ENCODE measurements at places on chromosomes 3 and 15.

DNA sequence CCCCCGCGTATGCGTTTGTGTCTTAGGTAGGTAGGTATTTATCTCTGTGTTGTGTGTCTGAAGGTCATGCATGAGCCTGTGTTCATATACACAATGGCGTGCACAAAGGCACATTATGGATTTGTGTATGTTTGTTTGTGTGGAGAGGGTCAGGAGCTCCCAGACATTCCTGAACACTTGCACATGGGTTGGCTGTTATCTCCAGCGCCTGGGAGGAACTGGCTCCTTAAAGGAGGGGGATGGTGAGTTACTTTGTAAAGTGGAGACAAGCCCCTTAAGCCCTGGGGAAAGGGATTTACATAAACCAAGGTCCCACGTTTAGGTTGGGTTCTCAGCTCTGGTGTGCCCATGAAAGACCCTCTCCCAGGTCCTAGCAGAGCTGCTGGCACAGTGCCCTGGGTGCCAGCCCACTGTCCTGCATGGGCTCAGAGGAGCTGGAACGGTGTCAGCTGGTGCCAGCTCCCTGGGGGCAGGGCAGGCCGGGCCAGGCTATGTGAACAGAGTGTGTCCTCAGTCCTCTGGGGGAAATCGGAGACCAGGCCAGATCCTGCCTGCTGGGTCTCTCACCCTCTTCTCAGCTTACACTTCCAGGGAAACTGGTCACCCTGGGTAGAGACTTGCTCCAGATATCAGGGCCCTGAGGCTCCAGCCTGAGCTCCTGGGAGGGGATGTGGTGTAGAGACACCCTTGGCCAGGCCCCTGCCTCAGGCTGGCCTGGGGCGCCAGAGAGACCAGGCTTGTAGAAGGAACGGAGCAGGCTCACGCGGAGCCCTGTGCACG, 25.1 kb downstream of the SNX33 start:
- H3K4me3 ChIP-seq, result no peak overlapping the region
- no peak for DNase-seq
- H3K4me1 ChIP-seq, result no peaks in the 10 kb centered on the region
- H3K36me3 ChIP-seq, result peaks cover 3% of the 10 kb centered on the region

- H3K4me1 ChIP-seq, result peaks cover 18% of the 10 kb centered on the region
- no peak for DNase-seq
- no peak overlapping the region for H3K4me3 ChIP-seq
These were observed 115.3 kb downstream of the XXYLT1 start for GRCh38 chr3:195155570-195156241.

DNA sequence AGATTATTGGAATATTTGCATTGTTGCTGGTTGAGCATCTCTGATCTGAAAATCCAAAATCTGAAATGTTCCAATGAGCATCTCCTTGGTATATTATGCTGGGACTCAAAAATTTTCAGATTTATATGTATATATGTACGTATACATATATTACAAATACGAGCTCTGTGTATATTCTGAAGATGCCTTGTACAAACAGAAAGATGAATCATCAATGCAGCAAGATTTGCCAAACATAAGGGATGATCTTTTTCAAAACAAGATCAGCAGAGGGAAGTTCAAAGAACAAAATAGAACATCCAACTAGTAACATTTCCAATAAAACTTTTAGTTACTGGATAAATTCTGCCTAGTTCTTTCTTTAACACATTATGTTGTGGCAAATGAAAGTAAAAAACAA, 42.5 kb downstream of the HERC1 start:
- no peak overlapping the region for H3K4me3 ChIP-seq
- no peak for DNase-seq
- peaks cover 29% of the 10 kb centered on the region for H3K4me1 ChIP-seq
- no peak overlapping the region for H3K27ac ChIP-seq
- H3K27me3 ChIP-seq, result no peaks in the 10 kb centered on the region

GRCh38 chr3:45145681-45146614, at the start of gene CDCP1:
Gene CDCP1, minus strand, starts transcription at chr3:45146378. Its CDS starts 91 bp downstream, at chr3:45146287.
- H3K36me3 ChIP-seq, result peaks cover 2% of the 10 kb centered on the region
- H3K4me3 ChIP-seq, result peak within 1 kb of the TSS; percentile 79
- H3K27me3 ChIP-seq, result peaks cover 93% of the 10 kb centered on the region
- H3K4me1 ChIP-seq, result peaks cover 12% of the 10 kb centered on the region

GRCh38 chr15:89131731-89132130, 43.5 kb downstream of the ABHD2 start:
- H3K4me3 ChIP-seq, result no peak overlapping the region
- no peak overlapping the region for H3K27ac ChIP-seq
- peaks cover 47% of the 10 kb centered on the region for H3K4me1 ChIP-seq
- no peaks in the 10 kb centered on the region for H3K27me3 ChIP-seq

DNA sequence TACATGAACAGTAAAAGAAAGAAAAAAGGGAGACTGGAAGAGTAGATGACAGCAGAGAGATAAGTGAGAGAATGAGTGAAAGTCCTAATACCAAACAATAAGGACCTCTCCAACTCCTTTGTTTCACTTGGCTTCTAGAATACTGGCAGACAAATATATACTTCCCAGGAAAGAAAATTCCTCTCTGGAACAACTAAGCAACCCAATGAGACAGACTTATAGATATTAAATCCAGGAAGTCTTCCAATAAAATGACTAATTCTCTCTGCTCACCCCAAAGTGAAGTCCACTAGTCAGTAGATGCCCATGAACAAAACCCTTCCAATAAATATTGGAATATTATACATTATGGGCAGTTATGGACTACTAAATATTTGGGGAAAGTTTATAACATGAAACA, 114.2 kb downstream of the NEDD4 start:
- H3K4me1 ChIP-seq, result no peaks in the 10 kb centered on the region
- no peak for DNase-seq
- no peaks in the 10 kb centered on the region for H3K27me3 ChIP-seq
- H3K36me3 ChIP-seq, result peaks cover 1% of the 10 kb centered on the region
- no peak overlapping the region for H3K27ac ChIP-seq

- H3K4me3 ChIP-seq, result no peak overlapping the region
- H3K27ac ChIP-seq, result no peak overlapping the region
- no peaks in the 10 kb centered on the region for H3K4me1 ChIP-seq
- no peak for DNase-seq
- no peaks in the 10 kb centered on the region for H3K36me3 ChIP-seq
- no peaks in the 10 kb centered on the region for H3K27me3 ChIP-seq
These were observed 345.5 kb upstream of the ROBO1 start for GRCh38 chr3:80113331-80113730.

DNA sequence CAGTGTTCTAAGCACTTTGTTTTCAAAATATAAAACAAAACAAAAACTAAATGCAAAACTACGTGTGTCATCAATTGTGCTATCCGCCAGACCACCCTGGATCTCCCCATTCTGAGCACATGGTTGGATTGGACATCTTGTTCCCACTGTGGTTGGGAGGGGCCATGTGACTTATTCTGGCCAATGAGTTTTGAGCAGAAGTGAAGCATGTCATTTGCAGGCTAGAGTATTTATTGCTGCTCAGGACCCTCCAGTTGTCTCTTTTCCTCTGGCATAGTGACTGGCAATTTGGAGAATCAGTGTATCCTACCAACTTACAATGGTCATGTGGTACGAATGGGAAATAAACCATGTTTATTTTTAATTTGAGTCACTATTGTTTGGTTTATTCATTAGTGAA, 70.2 kb upstream of the ST8SIA2 start:
- H3K4me1 ChIP-seq, result no peaks in the 10 kb centered on the region
- no peak overlapping the region for H3K4me3 ChIP-seq

- peak overlapping the region; percentile 53 for H3K4me3 ChIP-seq
- H3K36me3 ChIP-seq, result peaks cover 7% of the 10 kb centered on the region
- H3K27me3 ChIP-seq, result no peaks in the 10 kb centered on the region
- DNase-seq, result no peak
These were observed 14.0 kb downstream of the AAGAB start for GRCh38 chr15:67240235-67241131.

- peaks cover 23% of the 10 kb centered on the region for H3K36me3 ChIP-seq
- no peaks in the 10 kb centered on the region for H3K27me3 ChIP-seq
- peak overlapping the region; percentile 97 for H3K27ac ChIP-seq
- H3K4me3 ChIP-seq, result peak overlapping the region; percentile 77
- no peak for DNase-seq
These were observed 5.7 kb downstream of the LYSMD2 start for GRCh38 chr15:51731549-51732267.

DNA sequence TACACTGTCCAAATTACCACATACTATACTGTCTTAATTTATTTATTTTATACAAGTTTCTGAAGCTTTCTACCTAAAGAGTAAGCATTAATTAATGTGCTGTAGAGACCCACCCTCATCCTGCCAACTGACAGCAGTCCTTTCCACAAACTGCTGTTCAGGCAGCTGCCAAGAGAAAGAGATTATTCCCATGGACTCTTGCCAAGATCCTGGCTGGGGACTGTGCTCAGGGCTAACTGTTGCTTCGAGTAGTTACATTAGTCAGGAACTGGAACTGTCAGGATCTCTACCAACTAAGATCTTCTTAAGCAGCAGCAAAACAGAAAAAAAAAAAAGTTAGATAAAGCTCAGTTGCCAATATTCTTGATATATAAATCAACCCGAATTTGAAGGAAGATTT, 398.8 kb downstream of the MECOM start:
- H3K4me1 ChIP-seq, result no peaks in the 10 kb centered on the region
- no peak for DNase-seq
- H3K36me3 ChIP-seq, result peaks cover 3% of the 10 kb centered on the region
- no peaks in the 10 kb centered on the region for H3K27me3 ChIP-seq

GRCh38 chr3:190722181-190722905, 140.2 kb downstream of the GMNC start:
- DNase-seq, result no peak
- no peaks in the 10 kb centered on the region for H3K36me3 ChIP-seq
- H3K4me3 ChIP-seq, result no peak overlapping the region
- H3K27me3 ChIP-seq, result no peaks in the 10 kb centered on the region

DNA sequence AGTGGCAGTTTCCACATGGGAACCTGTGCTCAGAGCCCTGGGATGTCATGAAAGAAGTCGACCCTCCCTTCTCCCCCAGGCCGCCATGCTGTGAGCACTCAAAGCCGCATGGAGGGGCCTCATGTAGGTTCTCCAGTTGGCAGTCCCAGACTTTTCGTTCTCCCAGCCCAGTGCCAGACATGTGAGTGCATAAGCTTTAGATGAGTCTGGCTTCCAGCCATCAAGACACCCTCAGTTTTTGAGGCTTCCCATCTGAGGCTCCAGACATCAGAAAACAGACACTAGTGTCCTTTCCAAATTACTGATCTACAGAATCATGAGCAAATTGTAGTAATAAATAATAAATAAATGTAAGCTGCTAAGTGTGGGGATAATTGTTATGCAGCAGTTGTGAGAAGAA, 136.5 kb upstream of the AGBL1 start:
- no peak for DNase-seq
- H3K27me3 ChIP-seq, result peaks cover 17% of the 10 kb centered on the region
- no peak overlapping the region for H3K27ac ChIP-seq
- no peak overlapping the region for H3K4me3 ChIP-seq
- no peaks in the 10 kb centered on the region for H3K4me1 ChIP-seq

GRCh38 chr3:115980709-115981108, 357.4 kb downstream of the GAP43 start:
- no peaks in the 10 kb centered on the region for H3K4me1 ChIP-seq
- H3K27ac ChIP-seq, result no peak overlapping the region
- H3K36me3 ChIP-seq, result no peaks in the 10 kb centered on the region
- H3K27me3 ChIP-seq, result no peaks in the 10 kb centered on the region

GRCh38 chr15:76158226-76158625, 98.4 kb downstream of the TMEM266 start:
- peaks cover 17% of the 10 kb centered on the region for H3K27me3 ChIP-seq
- H3K36me3 ChIP-seq, result no peaks in the 10 kb centered on the region
- H3K27ac ChIP-seq, result no peak overlapping the region
- H3K4me3 ChIP-seq, result no peak overlapping the region

- H3K27me3 ChIP-seq, result no peaks in the 10 kb centered on the region
- H3K4me1 ChIP-seq, result no peaks in the 10 kb centered on the region
- no peak overlapping the region for H3K27ac ChIP-seq
- H3K36me3 ChIP-seq, result peaks cover 8% of the 10 kb centered on the region
These were observed 36.5 kb downstream of the ATR start for GRCh38 chr3:142542054-142542453.

DNA sequence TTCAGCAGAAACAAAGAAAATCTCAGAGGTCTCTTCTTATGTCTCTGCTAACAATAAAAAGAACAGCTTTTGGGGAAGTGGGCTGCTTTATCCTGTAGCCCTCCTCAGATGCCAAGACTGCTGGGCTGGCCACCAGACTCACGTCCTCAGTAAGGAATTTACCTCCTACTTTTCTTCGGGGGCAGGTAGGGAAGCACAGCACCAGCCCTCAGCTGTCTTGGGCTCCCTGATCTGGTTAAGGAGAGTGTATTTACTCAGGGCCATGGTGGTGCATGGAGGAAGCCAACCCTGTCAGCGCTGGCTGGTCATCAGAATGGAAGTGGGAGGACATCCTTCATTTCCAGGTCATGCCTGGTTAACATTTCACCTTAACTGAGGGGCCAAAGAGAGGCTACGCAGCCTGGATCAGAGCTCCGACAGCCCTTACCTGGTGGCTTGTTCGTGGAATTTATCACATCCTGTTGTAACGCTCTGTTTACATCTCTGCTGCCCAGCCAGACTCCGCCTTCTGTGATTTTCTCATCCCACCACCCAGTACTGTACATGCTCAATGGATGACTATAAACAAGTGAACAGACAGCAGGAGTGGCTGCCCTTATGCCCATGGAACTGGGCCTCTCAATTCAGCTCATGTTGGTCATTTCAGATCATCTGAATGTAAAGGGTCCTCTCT, 108.3 kb downstream of the IGF2BP2 start:
- H3K36me3 ChIP-seq, result no peaks in the 10 kb centered on the region
- H3K27ac ChIP-seq, result no peak overlapping the region
- DNase-seq, result no peak
- no peaks in the 10 kb centered on the region for H3K4me1 ChIP-seq
- peaks cover 72% of the 10 kb centered on the region for H3K27me3 ChIP-seq

DNA sequence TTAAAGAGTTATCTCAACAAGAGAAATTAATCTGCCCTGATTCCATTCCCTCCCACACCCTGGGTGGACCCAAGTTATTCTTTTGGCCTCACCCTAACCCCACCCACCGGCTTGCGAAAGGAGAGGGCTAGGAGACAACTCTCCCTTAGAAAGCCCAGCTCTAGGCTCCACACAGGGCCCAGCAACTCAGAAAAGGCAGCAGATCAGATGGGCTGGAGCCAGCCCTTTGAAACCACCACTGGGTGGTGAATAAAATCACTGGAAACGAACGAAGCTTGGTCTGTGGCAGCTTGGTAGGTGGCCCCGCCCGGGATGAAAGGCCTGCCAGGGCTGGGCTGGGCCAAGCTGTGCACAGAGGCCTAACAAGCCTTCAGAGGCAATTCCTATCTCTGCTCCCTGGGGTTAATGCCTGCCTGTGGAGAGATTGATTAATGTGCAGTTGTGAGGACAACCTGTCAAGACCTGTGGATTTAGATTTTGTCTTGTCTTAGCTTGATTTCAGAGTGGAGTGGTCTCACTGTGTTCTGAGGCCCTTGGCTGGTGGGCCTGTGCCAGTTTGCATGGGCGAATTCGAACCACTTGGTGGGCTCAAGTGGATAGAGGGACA, 38.8 kb downstream of the BHLHE40 start:
- peaks cover 34% of the 10 kb centered on the region for H3K4me1 ChIP-seq
- no peak for DNase-seq
- H3K27me3 ChIP-seq, result no peaks in the 10 kb centered on the region
- H3K36me3 ChIP-seq, result no peaks in the 10 kb centered on the region
- H3K4me3 ChIP-seq, result no peak overlapping the region
- H3K27ac ChIP-seq, result no peak overlapping the region
